ENCODE measurements at places on chromosomes 7 and 10. TPM values are rescaled to one million over a fixed set of nuclear protein-coding genes. Genes with fewer than 3 reads are reported as not detected.

The NYAP1 gene
- total RNA-seq, result 0.17 TPM

The SH3PXD2A gene
- total RNA-seq, result 10.3 TPM

The PDE6C gene
- total RNA-seq, result not detected

The KNDC1 gene
- total RNA-seq, result 0.17 TPM

The FBXL13 gene
- total RNA-seq, result 0.45 TPM

The ZP3 gene
- total RNA-seq, result 20.4 TPM

GRCh38 chr10:184911-185310 lies 49.7 kb downstream of the ZMYND11 start:
- no peak for DNase-seq

DNA sequence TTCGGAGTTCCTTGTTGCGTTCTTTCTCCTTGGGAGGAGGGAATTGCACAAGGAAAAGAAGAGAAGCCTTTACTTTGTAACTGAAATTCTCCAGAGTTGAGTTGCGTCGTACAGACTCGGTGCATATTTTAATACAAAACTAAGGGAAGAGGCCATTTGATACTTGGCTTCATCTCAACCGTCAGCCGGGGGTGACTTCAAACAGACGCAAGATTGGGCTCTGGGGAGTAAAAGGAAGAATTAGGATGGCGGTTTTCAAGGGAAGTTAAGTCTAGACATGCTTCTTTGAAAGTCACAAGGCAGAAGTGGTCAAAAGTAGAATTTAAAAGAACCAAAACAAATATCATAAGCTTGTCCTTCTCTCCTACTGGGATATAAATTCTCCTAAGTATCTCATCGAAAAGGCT lies 1.6 kb downstream of the PRR15 start:
- no peak for DNase-seq

DNA sequence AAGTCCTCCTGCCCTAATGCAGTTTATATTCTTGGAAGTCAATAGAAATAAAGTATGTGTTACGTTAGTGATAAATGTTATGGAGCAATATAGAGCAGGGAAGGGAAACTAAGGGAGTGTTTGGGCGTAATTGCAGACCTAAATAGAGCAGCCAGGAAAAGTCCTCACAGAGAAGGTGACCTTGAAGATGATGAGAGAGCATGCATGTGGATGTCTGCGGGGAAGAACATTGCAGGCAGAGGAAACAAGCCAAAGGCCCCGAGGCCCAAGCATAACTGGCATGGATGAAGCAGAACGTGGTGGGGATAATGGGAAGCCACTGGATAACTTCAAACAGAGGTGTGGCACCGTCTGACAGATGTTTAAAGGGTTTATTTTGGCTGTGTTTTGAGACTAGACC lies 12.5 kb downstream of the ADD3 start:
- no peak for DNase-seq

GRCh38 chr10:30782537-30783461 lies 153.2 kb upstream of the LYZL2 start:
- DNase-seq, result no peak

DNA sequence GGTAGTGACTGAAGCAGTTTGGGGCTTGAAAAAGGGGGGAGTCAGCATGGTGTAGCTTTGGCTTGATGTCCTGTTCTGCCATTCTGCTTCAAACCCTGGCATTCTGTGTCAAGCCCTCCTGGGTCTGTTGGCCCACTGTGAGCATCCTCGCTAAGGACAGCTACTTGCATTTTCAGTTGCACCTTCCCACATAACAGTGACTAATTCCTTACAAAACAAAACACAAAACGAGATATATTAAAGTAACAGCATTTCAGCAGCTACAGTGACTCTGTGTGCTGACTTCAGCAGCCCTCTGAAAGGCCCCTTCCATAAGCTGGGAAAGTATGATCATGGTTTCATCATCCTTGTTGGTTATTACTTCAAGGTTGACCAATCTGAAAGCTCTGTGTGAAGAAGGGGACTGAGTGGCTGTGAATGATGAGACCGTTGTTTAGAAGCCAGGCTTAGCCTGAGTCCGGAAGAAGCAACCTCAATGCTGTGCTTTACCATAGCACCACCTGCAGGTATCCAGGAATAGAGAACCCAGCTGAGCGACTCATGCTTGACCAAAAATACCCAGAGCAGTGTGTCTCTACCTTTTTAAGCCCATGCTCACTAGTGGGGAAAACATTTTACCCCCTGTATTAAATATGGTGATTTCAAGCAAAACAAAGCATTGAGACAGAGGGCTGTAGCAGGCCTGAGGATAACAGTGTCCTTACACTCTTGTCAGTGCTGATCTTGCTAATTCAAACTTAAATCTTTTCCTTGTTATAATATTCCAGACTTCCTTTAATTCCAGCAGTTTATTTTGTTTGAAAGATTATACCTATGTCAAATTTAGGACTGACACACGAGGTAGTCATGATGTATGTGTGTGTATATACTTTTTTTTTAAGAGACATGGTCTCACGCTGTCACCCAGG lies 42.6 kb upstream of the CC2D2B start:
- DNase-seq, result peak; percentile 61

DNA sequence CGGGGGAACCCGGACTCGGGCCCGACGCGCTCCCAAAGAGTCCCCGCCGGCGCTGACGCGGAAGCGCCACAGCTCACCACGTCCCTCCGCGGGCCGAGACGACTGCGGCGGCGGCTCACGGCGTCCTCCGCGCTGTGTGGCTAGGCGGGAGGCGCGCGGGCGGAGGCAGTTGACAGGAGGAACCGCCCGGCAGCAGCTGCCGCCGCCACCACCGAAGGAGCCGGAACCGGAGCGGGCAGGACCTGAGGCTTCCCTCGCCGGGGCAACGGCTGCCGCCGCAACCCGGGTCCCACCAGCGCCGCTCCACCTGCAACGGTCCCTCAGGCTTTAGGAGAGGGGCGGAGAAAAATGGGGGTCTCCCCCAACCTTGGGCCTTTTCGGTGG lies 334 bp downstream of the ZNF800 start:
- DNase-seq, result peak; percentile 77

- DNase-seq, result no peak
Measured at GRCh38 chr7:74372511-74373111, 81.1 kb upstream of the GTF2IRD1 start.

- no peak for DNase-seq
Measured at GRCh38 chr10:11898372-11899066, 75.4 kb downstream of the PROSER2 start.

DNA sequence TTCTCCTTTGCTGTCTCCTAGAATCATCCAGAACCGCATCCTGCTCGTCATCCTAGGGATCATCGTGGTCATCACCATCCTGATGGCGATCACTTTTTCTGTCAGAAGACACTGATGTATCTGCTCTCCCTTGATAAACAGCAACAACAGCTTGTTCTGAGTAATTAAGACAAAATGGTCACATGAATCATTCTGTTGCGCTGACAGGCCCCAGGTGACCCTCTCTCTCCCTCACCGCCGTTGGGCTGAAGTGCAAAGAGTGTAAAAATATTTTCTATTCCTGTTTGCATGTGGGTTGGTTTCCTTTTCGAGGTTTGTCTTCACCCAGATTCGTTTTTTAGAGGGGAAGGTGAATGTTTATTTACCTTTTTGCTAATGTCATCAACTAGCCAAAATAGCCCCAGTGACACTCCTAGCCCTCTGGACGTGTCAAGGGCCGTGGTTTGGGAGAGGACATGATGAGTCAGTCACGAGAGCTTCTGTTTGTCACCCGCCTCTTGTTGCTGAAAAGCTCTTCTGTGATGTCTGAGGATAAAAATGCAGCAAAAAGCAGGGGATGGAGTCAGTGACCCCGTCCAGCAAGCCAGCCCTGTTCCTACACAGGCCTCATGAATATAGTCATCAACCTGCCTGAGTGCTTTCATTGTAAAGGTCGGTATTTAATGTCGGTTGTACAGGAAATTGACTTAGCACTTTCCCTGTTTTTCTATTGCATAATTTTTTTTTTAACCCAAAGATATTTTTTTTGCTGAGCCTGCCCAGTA lies 134.6 kb upstream of the TCF7L2 start:
- DNase-seq, result no peak

- no peak for DNase-seq
Measured at GRCh38 chr7:108308903-108309302, 147.3 kb downstream of the NRCAM start.

GRCh38 chr7:101243646-101244374 lies 1.1 kb downstream of the FIS1 start:
- peak; percentile 24 for DNase-seq

DNA sequence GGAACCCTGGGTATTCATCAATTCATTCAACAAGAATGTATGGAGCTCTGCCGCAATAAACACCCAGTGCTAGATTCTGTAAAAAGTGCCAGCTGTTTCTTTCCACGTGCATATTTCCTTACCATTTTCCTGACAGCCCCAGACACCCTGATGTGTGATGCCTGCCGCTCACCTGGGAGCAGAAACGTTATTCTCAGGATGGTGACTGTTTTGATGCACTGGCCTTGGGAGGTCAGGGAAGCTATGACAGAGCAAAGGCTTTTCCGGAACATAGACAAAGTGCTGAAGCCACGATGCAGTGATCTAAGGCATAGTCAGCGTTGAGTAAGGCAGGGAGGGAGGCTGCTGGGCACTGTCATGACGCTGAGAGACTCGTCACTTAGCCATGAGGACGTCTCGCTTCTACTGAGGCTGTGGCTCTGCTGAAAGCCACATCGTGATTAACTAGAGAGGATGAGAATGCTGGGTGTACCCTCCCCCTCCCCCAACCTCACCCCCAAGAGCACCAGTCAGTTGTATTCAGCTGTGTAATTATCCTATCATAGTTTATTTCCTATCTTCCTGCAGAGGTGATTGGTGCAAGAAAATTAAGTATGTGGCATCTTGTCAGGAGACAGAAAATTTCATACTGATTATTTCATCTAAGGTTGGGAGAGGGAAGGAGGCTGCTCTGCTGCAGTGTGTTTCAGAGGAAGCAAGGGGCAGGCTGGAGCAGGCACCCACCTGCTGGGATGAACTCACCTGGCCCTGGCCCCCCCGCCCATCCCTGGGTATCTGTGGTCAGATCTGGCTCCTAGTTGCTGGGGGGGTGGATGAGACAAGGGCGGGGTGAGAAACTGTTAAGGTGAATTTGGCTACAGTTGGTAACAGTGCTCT lies 48.8 kb upstream of the SMNDC1 start:
- peak; percentile 88 for DNase-seq

GRCh38 chr10:74645692-74646091 lies 180.7 kb upstream of the KAT6B start:
- DNase-seq, result no peak

DNA sequence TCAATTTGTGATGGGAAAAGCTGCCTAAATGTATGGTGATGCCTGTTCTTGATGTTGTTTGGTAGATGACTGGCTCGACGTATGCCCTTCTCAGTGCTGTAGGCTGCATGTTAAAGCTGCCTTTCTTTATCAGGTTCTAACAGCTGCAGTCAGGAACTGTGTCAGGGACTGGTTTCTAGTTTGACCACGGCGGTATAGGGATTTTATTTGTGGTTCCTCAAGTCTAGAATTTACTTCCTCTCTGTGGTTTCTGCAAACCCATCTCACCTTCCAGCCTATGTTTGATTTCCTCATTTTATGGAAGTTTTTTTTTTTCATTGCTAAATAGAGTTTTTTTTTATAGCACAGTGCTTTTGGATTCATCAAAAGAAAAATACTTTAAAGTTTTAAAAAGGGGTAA lies 26.5 kb downstream of the LMTK2 start:
- peak; percentile 28 for DNase-seq

DNA sequence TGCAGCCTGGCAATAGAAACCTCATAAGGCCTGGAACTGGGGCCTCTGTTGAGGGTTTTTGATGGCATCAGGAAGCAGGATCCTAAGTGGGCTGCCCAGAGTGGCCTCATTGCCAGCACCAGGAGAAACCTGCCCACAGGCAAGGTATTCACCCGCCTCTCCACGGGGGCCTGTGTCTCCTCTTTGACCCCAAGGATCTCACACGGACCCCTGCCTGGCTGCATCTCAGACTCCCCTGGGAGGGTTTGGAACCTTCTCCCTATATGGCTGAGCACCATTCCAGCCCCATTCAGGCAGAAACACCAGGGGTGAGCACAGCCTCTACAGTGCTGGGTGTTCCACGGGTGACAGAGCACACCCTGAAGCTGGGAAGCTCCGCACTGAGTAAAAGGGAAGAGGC lies 14.6 kb upstream of the C10orf71 start:
- no peak for DNase-seq

GRCh38 chr10:18690541-18690940 lies 31.3 kb downstream of the ARL5B start:
- no peak for DNase-seq

DNA sequence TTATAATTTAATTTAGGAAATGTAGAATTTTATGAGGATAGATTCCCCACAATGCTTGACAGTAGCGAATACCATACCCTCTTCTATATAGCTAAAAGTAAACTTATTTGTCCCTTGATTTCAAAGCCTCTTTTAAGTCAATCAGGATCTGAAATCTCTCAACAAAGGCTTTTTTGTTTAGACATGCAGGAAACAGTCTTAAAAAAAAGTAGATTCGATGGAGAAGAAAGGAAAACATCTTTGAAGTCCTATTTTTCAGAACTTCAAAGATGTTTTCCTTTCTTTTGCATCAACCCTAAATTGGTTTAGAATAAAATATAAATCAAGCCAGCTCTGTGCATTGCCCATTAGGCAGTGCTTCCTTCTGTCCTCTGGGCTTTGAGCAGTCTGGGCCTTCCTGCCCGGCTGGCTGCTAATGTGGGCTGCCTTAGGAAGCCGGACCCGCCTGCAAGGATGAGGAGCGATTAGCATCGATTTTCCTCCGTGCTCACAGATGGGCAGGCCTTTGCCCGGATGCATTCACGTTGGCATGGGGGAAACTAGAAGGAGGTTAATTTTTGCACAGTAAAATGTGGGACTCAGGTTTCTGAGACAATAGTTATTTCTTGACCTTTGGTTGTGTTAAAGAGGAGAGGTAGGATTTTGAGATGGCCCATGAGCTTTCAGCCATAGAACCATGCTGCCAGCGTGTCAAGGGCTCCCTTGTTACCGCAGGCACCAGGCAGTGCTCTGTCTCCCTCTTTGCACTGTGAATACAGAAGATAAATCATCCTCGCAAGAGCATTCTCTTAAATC lies 15.5 kb downstream of the MSRB2 start:
- no peak for DNase-seq

DNA sequence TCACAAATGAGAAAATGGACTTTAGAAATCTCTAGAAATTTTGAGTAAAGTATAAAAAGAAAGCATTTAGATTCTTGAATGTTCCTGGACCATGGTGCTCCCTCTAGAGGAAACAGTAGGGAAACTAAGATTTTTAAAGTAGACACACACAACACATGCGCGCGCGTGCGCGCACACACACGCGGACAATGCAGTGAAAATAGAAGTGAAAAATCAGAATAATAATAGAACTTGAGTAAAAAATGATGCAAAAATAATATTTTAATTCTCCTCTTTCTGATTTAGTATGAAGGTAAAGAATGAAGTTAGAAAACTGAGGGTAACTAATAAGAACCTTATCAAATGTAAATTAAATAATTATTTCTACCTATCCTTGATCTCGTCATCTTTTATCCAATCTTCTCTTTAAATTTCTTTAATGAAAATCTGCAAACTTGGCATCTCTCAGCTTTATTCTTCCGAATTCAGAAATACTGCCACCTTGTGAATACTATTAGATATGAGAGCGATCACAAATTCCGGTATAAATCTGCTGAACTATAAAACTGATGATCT lies 117.0 kb upstream of the AMPH start:
- no peak for DNase-seq

GRCh38 chr10:71623986-71624291 lies 95.6 kb downstream of the C10orf105 start:
- DNase-seq, result no peak
